ENCODE measurements at places on chromosomes 7 and 10. TPM values are rescaled to one million over a fixed set of nuclear protein-coding genes. Genes with fewer than 3 reads are reported as not detected.

GRCh38 chr7:98629001-98629431 is 11.9 kb downstream of the NPTX2 start:
- H3K27ac ChIP-seq, result no peak overlapping the region
- H3K36me3 ChIP-seq, result no peaks in the 10 kb centered on the region
- H3K4me3 ChIP-seq, result no peak overlapping the region
- no peaks in the 10 kb centered on the region for H3K4me1 ChIP-seq
- H3K27me3 ChIP-seq, result peaks cover 14% of the 10 kb centered on the region
- no peak for DNase-seq

The SPDYE18 gene
- 0.65 TPM for total RNA-seq

The H2BK1 gene
- total RNA-seq, result not detected

The LHFPL3 gene
- total RNA-seq, result not detected

The SMKR1 gene
- 3.6 TPM for total RNA-seq

Measured in lung (tissue), 17 donors.